Left kidney (tissue), 8 donors: ENCODE measurements at places on chromosomes 4 and X. TPM values are rescaled to one million over a fixed set of nuclear protein-coding genes. Genes with fewer than 3 reads are reported as not detected.

The L1CAM gene
- 46.9 TPM for polyA plus RNA-seq

The ATXN3L gene
- not detected for polyA plus RNA-seq

The XAGE2 gene
- polyA plus RNA-seq, result 0.68 TPM

The MUC7 gene
- 0.08 TPM for polyA plus RNA-seq

The VCX gene
- polyA plus RNA-seq, result not detected

The NMU gene
- 7.7 TPM for polyA plus RNA-seq

The SSX2 gene
- not detected for polyA plus RNA-seq

The GAGE1 gene
- polyA plus RNA-seq, result not detected

The UGT2A1 gene
- polyA plus RNA-seq, result 8.6 TPM

The NWD2 gene
- polyA plus RNA-seq, result 0.23 TPM

The KLB gene
- 0.27 TPM for polyA plus RNA-seq

The TMEM150C gene
- polyA plus RNA-seq, result 34.5 TPM

The MGARP gene
- polyA plus RNA-seq, result 0.38 TPM

The STS gene
- 6.5 TPM for polyA plus RNA-seq

The ARHGAP36 gene
- 0.15 TPM for polyA plus RNA-seq

The FRMD7 gene
- 1.3 TPM for polyA plus RNA-seq

The ADH1C gene
- 77.4 TPM for polyA plus RNA-seq

The IGSF1 gene
- 23.0 TPM for polyA plus RNA-seq

The RIPPLY1 gene
- polyA plus RNA-seq, result 2.8 TPM

The COL4A6 gene
- polyA plus RNA-seq, result 16.0 TPM

The FAT1 gene
- 290 TPM for polyA plus RNA-seq

The C4orf17 gene
- 0.37 TPM for polyA plus RNA-seq

The MAGEA3 gene
- polyA plus RNA-seq, result not detected

The GATA1 gene
- 0.48 TPM for polyA plus RNA-seq

The NPY5R gene
- polyA plus RNA-seq, result 6.5 TPM

The ACE2 gene
- polyA plus RNA-seq, result 55.0 TPM

The TMPRSS11F gene
- 0.12 TPM for polyA plus RNA-seq

The MTTP gene
- 13.7 TPM for polyA plus RNA-seq

The EGFL6 gene
- polyA plus RNA-seq, result 23.1 TPM

The TECRL gene
- polyA plus RNA-seq, result not detected

The DIPK2B gene
- polyA plus RNA-seq, result 9.9 TPM

The MAML3 gene
- 17.2 TPM for polyA plus RNA-seq
